ENCODE measurements at places on chromosomes 1 and 21.

- no peak for DNase-seq
Measured at GRCh38 chr1:182408435-182409075, 8.1 kb upstream of the TEDDM1 start.

GRCh38 chr1:84988588-84988987, 8.3 kb downstream of the MCOLN2 start:
- DNase-seq, result peak; percentile 59

GRCh38 chr1:186275822-186276221, 99.2 kb downstream of the TPR start:
- DNase-seq, result no peak

GRCh38 chr21:35491114-35491513, 442.0 kb upstream of the RUNX1 start:
- DNase-seq, result no peak

- DNase-seq, result peak; percentile 85
Measured at GRCh38 chr1:155070721-155071569, 7.4 kb downstream of the EFNA4 start.

DNA sequence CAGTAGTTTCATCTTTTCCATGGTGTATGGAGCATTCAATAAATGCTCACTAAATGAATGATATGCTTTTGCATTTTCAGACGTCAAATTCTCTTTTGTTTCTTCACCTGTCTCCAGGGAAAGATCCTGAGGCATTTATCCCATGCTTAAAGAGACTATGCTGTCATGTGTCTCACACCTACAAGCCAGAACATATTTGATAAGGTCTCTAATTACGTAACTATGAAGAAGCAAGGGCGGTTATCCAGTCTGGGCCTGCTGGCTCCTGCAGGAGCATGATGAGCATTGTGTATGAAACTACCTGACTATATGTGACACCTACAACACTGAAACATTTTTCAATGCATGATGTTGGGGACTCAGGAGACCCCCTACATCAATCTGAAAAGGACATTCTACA, 51.8 kb downstream of the FBXO42 start:
- DNase-seq, result no peak

DNA sequence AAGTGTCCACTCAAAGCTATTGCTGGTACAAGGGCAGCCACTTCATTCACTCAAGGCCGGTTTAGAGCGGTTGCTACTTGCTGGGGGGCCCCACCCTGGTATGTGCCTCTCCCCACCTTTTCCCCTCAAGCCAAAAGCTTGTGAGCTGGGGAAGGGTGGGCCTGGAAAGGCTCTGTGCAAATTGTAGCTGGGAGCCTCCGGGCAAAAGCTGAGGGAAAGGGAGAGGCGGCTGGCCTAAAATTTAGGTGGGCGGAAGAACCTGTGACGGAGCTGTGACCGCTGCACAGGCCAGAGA, 306 bp upstream of the SH3D21 start:
- DNase-seq, result no peak

DNA sequence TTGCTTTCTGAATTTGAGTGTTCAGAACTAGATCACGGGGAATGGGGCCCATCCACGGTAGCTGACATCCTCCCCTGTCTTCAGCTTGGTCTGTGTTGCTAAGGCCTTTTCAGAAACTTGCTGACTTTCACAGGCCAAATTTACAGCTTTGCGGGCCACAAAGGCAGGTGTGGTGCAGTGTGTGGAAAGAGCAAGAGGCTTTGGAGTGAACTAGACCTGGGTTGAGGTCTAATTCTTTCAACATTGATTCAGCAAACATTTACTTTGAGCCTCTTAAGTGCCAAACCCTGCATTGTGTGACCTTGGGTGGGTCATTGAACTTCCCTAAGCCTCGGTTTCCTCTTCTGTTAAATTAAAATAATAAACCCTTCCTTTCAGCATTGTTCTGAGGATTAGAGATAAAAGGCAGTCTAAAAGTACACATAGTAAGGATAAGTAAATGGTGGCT, 24.3 kb downstream of the STPG1 start:
- DNase-seq, result no peak

DNA sequence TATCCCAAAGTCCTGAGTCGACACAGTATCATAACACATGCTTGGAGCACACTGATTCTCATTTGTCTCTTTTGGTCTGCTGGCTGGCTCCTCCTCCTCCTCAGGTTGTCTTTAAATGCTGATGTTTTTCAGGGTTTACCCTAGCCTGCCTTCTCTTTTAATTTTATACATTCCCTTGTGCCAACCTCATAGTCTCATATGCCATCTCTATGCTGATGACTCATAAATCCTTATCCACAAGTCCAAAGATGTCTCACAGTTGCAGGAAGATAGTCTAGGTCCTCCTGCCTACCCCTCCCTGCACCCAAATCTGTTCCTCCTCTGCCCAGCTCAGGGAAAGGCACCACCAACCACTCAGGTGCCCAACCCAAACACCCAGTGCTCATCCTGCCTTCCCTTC, 108.3 kb downstream of the SIPA1L2 start:
- DNase-seq, result no peak

- no peak for DNase-seq
Measured at GRCh38 chr1:180560200-180560867, 1.6 kb downstream of the OVAAL start.

GRCh38 chr1:39452081-39452480, 39.4 kb upstream of the BMP8A start:
- DNase-seq, result no peak

- no peak for DNase-seq
Measured at GRCh38 chr1:234613128-234613875, 3.3 kb upstream of the IRF2BP2 start.

DNA sequence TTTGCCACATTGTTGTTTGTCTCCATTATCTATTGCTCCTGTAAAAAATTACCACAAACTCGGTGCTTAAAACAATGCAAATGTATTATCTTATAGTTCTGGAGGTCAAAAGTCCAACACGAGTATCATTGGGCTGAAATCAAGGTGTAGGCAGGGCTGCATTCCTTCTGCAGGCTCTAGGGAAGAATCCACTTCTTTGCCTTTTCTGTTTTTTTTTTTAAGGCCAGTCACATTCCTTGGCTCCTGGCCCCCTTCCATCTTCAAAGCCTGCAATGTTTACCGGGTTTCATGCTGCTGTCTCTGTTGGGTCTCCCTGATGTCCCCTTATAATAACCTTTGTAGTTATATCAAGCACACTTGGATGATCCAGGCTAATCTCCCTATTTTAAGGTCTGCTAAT, 212.7 kb downstream of the PTBP2 start:
- DNase-seq, result no peak

GRCh38 chr21:17789069-17789468, 30.1 kb downstream of the C21orf91 start:
- DNase-seq, result no peak

- DNase-seq, result peak; percentile 88
Measured at GRCh38 chr1:151534662-151535278, 5.3 kb upstream of the TUFT1 start.

DNA sequence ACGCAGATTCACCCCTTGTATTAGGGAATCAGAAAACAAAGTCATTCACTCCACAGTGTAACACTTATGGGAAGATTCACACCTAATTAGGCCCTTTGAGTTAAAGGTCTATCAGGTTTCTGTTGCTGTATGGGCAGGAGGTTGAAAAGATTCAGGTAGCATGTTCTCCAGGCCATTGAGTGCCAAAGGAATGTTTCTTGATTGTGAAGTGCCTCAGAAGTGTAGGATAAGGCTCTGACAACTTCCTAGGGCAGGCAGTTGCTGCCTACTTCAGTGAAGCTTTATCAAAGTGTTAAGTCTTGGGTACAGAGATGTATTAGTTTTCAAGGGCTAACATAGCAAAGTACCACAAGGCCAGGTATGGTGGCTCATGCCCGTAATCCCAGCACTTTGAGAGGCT, 48.7 kb upstream of the RGS18 start:
- DNase-seq, result no peak

- no peak for DNase-seq
Measured at GRCh38 chr1:59163268-59164092, 133.4 kb upstream of the FGGY start.

GRCh38 chr1:151777317-151777716, 13.0 kb downstream of the TDRKH start:
- no peak for DNase-seq

DNA sequence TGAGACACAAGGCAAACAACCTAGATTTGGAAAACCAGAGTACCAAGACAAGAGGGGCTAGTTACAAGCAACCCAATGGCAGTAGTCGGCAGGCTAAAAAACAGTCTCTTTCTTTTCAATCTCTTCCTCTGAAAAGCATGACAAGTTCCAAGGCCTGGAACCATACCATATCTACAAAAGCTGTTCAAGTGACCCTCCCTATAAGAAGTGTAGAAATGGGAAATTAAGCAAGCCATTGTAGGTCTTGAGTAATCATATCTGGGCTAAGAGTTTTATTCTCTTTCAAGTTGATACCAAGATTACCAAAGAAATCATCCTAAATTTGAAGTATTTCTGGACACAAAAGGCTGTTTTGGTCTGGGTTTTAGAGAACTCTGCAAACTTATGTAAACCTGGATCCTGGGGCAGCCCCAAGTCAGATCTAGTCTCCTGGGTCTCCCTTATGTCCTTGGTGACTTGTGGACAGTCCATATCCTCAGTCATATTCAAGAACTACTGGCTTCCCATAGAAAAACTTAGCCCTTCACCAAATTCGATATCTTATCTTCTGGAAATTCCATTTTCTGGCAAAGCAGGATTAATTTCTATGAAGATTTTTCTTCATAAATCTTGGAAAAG, 24.7 kb downstream of the FMO3 start:
- no peak for DNase-seq

GRCh38 chr1:24206083-24206464, 19.0 kb upstream of the IFNLR1 start:
- DNase-seq, result no peak

DNA sequence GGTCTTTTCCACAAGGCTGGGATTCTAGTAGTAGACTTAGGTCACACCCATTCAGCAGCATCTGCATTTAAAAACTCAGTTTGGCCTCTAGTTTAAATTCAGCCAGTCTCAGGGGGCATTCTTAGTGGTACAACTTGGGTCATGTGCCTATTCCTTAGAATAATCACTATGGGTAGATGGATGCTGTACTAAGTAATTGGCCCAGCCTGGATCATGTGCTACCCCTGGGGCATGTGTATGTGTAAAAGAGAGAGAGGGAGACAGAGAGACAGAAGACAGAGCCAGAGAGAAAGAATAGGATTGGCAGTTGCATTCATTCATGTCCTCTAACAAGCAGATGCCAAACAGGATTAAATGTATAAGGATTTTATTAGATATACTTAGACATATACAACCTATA, 13.6 kb upstream of the SYT14 start:
- no peak for DNase-seq

DNA sequence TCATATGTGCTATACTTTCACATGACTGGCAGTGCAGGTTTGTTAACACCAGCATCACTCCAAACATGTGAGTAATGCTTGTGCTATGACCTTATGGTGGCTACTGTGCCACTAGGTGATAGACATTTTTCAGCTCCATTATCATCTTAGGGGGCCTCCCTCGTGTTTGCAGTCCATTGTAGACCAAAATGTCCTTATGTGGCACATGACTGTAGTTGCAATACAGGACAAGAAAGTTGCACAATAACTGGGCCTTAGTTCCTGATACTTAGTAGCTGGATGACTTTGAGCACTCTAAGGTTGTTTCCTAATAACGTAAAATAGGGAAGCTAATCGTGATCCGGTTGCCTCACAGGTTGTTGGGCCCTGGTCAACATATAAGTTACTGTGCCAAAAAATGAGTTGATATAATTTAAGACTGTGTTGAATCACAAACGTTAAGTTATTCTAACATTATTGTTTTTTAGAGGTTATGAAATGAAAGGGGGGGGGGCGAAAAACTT, 511 bp upstream of the SNX27 start:
- peak; percentile 13 for DNase-seq

- no peak for DNase-seq
Measured at GRCh38 chr1:16386454-16387113, 19.5 kb downstream of the SZRD1 start.

DNA sequence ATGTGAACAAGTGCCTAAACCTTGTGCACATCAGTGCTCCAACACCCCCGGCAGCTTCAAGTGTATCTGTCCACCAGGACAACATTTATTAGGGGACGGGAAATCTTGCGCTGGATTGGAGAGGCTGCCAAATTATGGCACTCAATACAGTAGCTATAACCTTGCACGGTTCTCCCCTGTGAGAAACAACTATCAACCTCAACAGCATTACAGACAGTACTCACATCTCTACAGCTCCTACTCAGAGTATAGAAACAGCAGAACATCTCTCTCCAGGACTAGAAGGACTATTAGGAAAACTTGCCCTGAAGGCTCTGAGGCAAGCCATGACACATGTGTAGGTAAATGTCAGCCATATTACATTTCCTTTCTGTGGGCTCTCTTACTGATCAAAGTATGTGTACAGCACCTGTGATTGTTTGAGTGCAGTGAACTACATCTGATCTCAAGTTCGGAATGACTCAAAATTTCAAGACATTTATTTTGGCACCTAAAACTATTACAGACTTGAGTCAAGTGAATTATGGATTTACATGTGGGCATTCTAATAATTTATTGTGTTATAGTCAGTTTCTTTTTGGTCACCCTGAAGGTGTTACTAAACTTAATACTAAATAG, 196.5 kb downstream of the TPR start:
- DNase-seq, result no peak

DNA sequence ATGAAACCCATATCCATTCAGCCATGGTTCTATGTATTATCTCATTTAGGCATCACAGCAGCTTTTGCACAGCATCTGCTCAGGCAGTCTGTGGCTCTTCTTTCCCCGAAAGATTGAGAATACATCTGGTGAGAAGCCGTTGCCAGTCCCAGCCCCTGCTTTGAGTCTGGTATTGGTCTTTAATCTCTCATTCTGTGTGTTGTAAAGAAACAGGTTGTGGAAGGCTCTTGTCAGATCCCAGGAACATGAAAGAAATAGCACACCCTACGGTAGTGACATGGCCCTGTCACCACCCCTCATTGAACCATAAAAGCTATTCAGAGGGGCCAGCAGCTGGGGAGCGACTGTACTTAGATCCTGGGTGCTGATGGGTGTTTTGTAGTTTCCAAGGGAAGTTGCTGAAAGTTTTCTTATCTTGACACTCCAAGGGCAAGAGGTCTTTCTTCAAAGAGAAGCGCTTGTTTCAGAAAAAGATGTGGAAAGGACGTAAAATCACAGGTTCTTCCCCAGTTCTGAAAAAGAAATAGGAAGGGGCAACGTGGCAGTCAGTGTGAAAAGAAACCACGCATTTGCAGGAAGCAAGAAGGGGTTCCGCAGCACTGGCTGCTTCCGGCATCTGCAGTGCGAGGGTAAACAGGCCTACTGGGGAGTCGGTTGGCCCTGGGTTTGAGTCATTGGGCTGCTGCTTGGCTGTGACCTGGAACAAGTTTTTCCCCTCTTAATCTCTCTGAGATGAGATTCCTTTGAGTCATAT, 145.0 kb downstream of the DHRS3 start:
- DNase-seq, result peak; percentile 91

- DNase-seq, result no peak
Measured at GRCh38 chr1:226985239-226985838, 45.2 kb downstream of the COQ8A start.

- DNase-seq, result no peak
Measured at GRCh38 chr1:54835970-54836369, 34.8 kb upstream of the TTC22 start.

GRCh38 chr1:54178296-54179070, 21.3 kb downstream of the CYB5RL start:
- no peak for DNase-seq

GRCh38 chr21:43020177-43020576, 45.8 kb downstream of the PKNOX1 start:
- no peak for DNase-seq

Measured in activated CD4-positive, alpha-beta memory T cell treated with anti-CD3 and anti-CD28 coated beads for 36 hours (primary cell).